ENCODE measurements at places on chromosomes 11 and 22.

DNA sequence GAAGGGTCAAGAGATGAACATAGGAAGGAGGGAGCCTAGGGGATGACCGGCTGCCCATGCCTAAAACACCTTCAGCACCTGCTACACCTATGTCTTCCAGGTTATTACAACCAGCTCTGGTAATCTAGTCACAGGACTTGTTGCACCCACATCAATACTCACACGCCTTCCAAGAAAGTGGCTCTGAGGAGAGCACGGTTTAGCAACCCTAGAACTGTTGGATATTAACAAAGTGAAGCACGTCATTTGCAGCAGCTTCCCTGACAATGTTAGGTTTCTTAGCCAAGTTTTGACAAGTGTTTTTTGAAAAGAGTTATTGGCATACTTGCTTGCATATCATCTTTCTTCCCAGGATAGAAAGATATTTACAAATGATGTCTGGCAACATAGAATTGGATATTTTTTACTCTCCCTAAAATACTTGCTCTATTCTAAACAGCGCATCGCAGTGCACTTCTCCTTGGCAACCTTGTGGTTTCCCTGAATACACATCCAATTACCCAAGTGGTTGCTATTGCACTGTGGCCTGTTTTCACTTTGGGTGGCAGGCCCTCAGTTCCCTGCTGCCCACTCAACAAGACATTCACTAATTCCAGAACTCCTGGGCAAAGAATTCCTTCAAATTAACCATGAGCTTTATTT lies 94.3 kb upstream of the ARHGAP42 start:
- DNase-seq: no peak

DNA sequence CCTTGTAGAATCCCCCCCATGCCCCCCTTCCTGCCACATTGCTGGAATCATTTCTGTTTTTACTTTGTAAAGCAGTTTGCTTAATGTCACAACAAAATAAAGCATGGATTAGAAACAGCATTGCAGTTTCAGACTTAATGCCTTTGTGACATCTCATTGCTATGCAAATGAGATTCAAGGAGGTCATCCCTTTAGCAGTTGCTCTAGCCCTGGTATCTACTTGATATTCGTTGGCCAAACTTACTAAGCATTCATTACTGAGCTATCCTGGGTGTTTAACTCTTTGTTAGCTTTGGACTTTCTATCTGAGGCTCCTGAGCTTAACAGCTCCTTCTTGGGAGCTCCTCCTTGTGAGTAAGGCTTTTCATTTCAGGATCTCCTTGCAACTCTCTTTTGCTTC lies 16.3 kb downstream of the FAT3 start:
- DNase-seq: no peak

DNA sequence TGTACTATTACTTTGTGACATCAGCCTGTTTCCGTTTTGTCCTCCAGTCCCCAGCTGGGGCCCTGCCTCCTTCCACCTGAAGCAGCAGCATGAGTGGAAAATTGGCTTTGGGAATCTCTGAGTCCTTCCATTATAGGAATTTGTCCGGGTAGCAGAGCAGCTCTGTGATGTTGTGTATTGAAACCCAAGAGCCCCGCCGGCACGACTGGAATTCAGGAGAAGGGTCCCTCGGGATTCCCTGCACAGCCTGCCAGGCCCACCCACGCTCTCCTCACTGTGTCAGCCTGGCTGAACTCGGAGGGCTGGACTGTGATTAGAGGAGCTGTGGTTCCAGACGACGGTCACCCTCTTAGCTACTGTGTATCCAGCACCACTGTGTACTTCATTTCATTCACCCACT lies 18.8 kb upstream of the TSPAN18 start:
- DNase-seq: no peak

GRCh38 chr11:35584321-35584720 lies 33.9 kb upstream of the FJX1 start:
- no peak for DNase-seq
